ENCODE measurements at places on chromosomes 7 and 10.
A peak's percentile ranks its signal among the peaks of the same experiment; 100 is the strongest.

DNA sequence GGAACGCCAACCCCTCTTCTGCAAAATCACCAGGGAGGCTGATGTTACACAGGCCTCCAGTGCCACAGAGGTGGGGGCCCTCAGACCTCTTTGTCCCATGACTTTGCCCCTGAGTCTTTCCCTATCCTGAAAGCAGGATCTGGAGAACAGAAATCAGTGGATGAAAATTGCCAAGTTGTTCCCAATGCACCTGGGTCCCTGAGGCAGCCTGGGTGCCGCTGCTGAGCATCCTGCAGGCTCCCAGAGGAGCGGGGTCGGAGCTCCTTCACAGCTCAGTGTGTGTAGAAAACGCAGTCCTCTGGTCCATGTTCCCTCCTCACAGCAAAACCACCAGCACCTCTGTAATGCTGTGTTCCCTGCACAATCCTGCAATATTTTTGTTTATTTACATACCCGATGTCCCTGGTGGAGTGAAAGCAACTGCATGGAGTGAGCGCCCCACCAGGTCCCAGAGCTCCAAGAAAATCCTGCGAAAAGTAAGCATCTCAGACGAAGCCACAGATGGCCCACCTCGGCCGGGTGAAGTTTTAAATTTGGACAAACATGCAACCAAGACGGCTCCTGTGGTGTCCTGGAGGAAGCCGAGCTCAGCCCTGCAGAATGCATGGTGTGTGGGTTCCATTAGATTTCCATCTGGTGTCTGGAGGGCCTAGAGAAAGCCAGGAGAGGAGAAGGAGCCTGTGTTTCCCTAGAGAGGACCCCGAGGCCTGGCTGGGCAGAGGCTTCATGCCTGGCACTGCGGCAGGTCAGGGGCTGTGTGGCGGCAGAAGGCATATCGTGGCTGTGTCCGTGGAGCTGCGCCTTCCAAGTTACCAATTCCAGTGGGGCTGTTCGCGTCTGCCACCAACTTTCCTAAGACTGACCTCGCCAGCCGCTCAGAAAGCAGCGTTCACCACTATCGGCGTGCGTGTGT lies 235.2 kb downstream of the WDR37 start:
- no peak for DNase-seq

- DNase-seq: no peak
Measured at GRCh38 chr10:33237736-33238624, 96.5 kb downstream of the NRP1 start.

- no peak for DNase-seq
Measured at GRCh38 chr7:92717993-92718716, 118.2 kb downstream of the CDK6 start.

- DNase-seq: no peak
Measured at GRCh38 chr7:134051020-134051419, 76.1 kb upstream of the LRGUK start.

DNA sequence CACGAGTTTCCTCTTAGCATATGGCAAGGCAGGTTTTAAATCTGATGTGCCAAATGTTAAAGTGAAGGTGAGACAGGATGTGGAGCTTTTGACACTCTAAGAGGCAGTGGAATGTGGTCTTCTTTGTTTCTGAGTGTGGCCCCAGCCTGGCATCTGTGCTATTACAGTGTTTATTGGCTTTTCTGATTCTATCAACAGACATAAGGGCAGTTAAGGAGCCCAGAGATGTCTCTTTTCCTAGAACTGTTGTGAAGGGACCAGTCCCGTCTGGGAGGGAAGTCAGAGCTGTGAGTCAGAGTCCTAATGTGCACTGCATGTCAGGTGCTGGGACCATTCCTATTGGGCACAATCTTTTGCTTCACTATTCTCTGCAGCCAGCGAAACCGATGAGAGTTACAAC lies 32.5 kb downstream of the TRUB1 start:
- DNase-seq: peak; percentile 2

- no peak for DNase-seq
Measured at GRCh38 chr10:132570771-132571649, 33.4 kb downstream of the INPP5A start.

DNA sequence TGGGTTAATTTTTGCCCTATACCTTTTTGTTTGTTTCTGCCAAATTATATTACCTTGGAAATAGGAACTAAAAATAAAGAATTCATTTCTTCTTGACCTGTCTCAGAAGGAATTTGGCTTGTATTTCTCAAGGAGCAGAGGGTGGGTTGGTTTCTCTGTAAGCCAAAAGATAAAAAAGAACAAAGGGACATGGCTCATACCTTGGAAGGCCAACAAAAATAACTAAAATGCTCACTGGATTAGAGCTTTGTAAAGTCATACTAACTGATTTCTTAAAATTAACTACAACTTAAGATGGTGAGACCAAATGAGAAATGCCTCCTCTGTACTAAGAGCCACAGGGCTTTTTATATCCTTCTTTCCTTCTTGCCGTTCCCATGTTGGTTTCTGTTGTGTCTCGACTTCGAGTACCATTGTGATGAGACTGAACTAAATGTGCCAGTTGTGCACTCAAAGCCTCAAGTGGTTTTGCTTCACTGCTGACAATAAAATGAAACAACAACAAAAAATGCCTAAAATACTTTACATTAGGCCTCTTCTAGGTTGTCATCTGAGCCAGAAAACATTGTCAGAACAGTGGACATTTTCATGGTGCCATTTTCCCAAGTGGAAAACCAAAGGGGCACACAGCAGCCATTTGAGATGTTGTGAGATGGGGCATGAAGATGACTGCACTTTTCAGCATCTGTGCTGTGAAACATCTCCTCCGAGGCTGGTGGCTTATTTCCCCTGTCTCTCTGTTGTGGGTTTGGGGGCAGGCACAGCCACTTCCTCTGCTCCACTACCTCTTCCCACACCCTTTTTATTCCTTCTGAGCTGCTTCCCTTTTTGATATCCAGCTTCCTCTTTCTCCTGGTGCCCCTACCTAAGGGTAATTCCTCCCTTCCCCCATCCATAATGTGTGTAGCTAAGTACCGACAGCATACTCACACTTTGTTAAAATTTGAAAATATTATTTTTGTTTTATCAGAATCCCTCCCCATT lies 51.8 kb upstream of the AGR3 start:
- DNase-seq: no peak

GRCh38 chr10:88478256-88478655 lies 104.9 kb downstream of the RNLS start:
- no peak for DNase-seq

GRCh38 chr10:29011516-29011915 lies 277.4 kb upstream of the LYZL1 start:
- no peak for DNase-seq

GRCh38 chr10:71964743-71965515 lies 734 bp downstream of the CHST3 start:
- no peak for DNase-seq

- no peak for DNase-seq
Measured at GRCh38 chr10:327889-328852, 192.9 kb downstream of the ZMYND11 start.

DNA sequence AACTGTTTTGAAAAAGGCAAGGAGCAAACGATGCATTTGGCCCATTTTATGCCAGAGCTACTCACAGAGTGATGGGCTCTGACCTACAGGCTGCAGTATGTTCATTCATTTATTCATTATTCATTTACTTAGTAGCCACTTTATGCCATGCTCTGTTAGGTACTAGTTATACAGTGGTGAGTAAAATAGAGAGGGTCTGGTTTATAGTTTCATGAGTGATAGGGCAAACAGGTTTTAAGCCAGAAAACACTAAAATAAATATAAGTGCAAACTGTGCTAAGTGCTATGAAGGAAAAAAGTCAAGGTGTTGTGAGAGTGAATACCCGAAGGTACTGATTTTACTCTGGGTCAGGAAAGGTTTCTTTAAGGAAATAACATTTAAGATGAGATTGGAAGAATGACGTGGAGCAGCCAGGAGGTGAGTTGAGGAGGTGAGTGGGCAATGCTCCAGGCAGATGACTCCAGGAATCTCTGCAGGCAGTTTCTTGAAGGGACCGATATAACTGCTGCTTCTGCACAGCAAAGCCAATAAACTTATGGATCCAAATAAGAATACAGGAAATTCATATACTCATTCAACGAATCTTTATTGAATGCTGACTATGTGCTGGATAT lies 56.9 kb upstream of the FAM133B start:
- DNase-seq: no peak

- no peak for DNase-seq
Measured at GRCh38 chr7:11609096-11609670, 222.8 kb downstream of the THSD7A start.

DNA sequence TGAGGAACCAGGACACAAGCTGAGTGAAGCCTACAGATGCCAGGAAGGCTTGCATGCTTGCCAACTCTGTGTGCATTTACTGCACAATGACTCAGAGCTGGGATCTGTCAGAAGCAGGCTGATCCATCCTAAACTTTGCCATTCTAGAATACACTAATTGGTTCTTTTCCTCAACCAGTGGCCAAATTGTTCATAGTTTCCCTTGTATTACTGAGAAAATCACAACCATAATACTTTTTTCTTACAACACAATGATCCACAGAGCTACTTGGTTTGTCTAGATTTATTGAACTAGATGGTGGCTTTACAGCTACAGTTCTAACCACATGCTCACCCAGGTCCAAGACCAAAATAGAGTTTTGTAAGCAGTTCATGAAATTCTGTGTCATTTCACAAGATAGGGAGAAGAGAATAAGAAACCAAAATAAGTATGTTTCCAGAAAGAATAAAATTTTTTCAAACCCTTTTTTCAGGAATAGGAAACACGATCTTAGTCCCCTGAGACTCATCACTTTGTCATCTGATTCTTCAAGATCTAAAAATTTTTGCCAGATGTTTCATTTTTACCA lies 21.0 kb upstream of the LRRC17 start:
- DNase-seq: no peak

GRCh38 chr7:151982806-151983205 lies 26.6 kb downstream of the GALNTL5 start:
- no peak for DNase-seq

GRCh38 chr7:95467912-95468607 lies 17.7 kb upstream of the ASB4 start:
- no peak for DNase-seq

- no peak for DNase-seq
Measured at GRCh38 chr10:114458216-114458920, 54.1 kb upstream of the AFAP1L2 start.

DNA sequence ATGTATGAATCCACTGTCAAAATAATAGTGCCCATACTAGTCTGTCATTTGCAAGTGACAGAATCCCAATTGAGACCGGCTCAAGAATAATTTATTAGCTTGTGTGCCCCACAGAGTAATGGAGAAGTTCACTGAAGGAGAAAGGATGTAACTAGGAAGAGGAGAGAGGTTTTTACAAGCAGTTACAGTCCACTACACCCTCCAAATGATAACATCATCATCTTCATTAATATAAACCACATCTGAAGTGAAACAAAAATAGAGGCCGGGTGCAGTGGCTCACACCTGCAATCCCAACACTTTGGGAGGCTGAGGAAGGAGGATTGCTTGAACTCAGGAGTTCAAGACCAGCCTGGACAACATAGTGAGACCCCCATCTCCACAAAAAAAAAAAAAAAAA lies 226.8 kb downstream of the SKIDA1 start:
- DNase-seq: no peak

GRCh38 chr7:44383566-44383965 lies 58.2 kb upstream of the CAMK2B start:
- no peak for DNase-seq

- DNase-seq: no peak
Measured at GRCh38 chr7:84055904-84056605, 138.5 kb downstream of the SEMA3A start.

- DNase-seq: no peak
Measured at GRCh38 chr10:106595281-106595680, 569.2 kb downstream of the SORCS1 start.

DNA sequence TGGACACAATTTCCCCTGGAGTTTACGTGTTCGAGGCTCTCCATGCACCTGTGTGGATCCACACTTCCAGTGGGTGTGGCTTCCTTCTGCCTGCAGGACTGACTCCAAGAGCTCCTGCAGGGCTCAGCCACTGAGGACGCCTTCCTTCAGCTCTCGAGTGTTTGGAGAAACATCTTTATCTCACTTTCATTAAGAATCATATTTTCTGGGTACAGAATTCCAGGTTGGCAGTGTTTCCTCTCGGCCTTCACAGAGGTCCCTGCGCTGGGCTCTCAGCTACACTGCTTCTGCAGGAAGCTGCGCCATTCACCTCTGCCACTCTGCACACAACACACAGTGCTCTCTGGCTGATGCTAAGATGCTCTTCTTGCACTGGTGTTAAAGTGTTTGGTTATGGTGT lies 69.9 kb upstream of the NKX6-2 start:
- DNase-seq: no peak

GRCh38 chr10:58952162-58952601 lies 224.3 kb upstream of the PHYHIPL start:
- DNase-seq: no peak

DNA sequence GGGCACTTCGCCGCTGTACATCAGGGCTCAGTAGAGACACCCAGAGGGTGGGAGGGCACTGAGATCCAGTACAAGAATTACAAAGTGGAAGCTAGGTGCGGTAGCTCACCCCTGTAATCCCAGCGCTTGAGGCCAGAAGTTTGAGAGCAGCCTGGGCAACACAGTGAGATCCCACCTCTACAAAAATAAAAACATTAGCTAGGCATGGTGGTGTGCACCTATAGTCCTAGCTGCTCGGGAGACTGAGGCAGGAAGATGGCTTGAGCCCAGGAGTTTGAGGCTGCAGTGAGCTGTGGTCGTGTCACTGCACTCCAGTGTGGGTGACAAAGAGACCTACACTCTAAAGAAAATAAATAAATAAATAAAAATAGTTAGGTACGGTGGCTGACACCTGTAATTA lies 64.0 kb downstream of the CLEC2L start:
- DNase-seq: no peak

- DNase-seq: no peak
Measured at GRCh38 chr10:124281666-124282065, 137.1 kb downstream of the OAT start.

DNA sequence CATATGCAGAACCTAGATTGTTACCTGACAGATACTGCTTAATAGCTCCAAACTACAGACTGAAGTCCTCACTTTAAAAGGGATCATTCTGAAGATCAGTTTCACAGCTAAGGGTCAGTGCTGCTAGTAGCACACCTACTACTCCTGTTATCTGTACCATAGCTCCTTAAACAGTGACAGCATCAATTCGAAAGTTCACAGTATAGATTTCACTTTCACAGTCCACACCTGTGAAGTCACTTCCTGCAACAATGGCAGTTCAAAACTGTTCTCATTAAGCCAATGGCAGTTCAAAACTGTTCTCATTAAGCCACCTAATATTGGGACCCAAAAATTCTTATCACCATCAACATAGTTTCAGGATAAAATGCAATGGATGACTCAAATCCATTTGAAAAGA lies 10.7 kb upstream of the FHIP2A start:
- DNase-seq: no peak

- DNase-seq: no peak
Measured at GRCh38 chr7:99375070-99375807, 709 bp downstream of the ARPC1B start.

Data from iPS DF 6.9 (cell line).